ENCODE measurements at places on chromosomes 16 and 17.

- H3K27ac ChIP-seq = no peak overlapping the region
- H3K4me1 ChIP-seq = peaks cover 5% of the 10 kb centered on the region
- peaks cover 2% of the 10 kb centered on the region for H3K36me3 ChIP-seq
- H3K27me3 ChIP-seq = no peaks in the 10 kb centered on the region
- DNase-seq = peak; percentile 75
Observed at GRCh38 chr16:31695667-31696066, 168.0 kb downstream of the AHSP start.

GRCh38 chr16:47057630-47057993 is 84.1 kb upstream of the DNAJA2 start:
- no peaks in the 10 kb centered on the region for H3K36me3 ChIP-seq
- H3K27me3 ChIP-seq = peaks cover 3% of the 10 kb centered on the region
- no peak overlapping the region for H3K4me3 ChIP-seq
- no peak overlapping the region for H3K27ac ChIP-seq
- no peaks in the 10 kb centered on the region for H3K4me1 ChIP-seq
- no peak for DNase-seq

GRCh38 chr16:57358527-57359095 is at the start of gene CCL22:
CCL22 (plus strand) TSS chr16:57358783; CDS start chr16:57358817, 34 bp downstream.
- H3K4me1 ChIP-seq = peaks cover 11% of the 10 kb centered on the region

DNA sequence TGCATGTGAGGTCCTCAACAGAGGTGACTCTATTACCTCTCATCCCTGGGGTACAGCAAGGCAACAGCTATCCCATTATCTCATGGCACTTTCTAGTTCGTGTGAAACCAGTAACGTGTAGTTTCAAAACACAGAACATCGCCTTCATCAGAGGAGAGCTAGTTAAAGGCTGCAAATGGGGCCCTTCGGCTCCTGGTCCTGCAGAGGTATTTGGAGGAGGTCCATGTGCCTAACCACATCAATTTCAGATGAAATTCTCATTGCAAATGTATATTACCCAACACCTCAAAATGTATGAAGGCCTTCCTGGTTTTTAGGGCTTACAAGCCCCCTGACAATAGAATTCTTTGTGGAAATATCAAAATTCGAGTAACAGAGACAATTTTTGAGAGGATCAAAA is 95.7 kb upstream of the PSMD7 start:
- H3K4me3 ChIP-seq = no peak overlapping the region
- H3K36me3 ChIP-seq = no peaks in the 10 kb centered on the region
- no peaks in the 10 kb centered on the region for H3K27me3 ChIP-seq
- no peak for DNase-seq
- no peak overlapping the region for H3K27ac ChIP-seq
- no peaks in the 10 kb centered on the region for H3K4me1 ChIP-seq

- no peak overlapping the region for H3K27ac ChIP-seq
- H3K27me3 ChIP-seq = no peaks in the 10 kb centered on the region
- peaks cover 10% of the 10 kb centered on the region for H3K4me1 ChIP-seq
- peaks cover 21% of the 10 kb centered on the region for H3K36me3 ChIP-seq
Observed at GRCh38 chr16:14460726-14461125, 169.3 kb downstream of the PARN start.
